ENCODE measurements at places on chromosomes 2 and 18. TPM values are rescaled to one million over a fixed set of nuclear protein-coding genes. Genes with fewer than 3 reads are reported as not detected.

The FSHR gene
- total RNA-seq, result not detected

The ITPRIPL1 gene
- 3.2 TPM for total RNA-seq

The MC2R gene
- not detected for total RNA-seq

The BMP10 gene
- not detected for total RNA-seq

The FIGN gene
- 1.6 TPM for total RNA-seq

The BIN1 gene
- 85.4 TPM for total RNA-seq

The CCDC178 gene
- 0.43 TPM for total RNA-seq

The KCNG3 gene
- total RNA-seq, result under 0.01 TPM

The IFIH1 gene
- total RNA-seq, result 3.9 TPM

Measured in fibroblast of villous mesenchyme (primary cell).